ENCODE measurements at places on chromosomes 13 and 19.

DNA sequence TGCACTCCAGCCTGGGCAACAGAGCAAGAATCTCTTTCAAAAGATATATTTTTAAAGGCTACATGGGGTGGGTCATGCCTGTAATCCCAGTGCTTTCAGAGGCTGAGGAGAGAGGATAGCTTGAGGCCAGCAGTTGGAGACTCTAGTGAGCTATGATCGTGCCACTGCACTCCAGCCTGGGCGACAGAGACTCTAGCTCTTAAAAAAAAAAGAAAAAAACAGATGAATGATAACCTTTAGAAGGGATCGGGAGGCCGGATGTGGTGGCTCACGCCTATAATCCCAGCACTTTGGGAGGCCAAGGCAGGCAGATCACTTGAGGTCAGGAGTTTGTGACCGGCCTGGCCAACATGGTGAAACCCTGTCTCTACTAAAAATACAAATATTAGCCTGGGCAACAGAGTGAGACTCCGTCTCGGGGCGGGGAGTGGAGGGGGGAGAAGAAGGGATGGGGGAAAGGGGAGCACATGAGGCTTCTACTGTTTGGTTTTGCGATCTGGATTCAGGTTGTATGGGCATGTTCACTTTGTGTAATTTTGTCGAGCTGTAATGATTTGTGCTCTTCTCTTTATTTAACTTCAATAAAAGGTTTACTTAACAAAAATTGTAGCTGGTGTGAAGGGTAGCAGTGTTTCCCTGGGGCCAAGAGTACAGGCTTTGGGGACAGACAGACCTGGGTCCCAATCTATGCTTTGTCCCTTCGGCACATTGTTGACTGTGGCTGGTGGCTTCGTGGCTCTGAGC, 1.1 kb upstream of the PSMC4 start:
- no peak for DNase-seq

DNA sequence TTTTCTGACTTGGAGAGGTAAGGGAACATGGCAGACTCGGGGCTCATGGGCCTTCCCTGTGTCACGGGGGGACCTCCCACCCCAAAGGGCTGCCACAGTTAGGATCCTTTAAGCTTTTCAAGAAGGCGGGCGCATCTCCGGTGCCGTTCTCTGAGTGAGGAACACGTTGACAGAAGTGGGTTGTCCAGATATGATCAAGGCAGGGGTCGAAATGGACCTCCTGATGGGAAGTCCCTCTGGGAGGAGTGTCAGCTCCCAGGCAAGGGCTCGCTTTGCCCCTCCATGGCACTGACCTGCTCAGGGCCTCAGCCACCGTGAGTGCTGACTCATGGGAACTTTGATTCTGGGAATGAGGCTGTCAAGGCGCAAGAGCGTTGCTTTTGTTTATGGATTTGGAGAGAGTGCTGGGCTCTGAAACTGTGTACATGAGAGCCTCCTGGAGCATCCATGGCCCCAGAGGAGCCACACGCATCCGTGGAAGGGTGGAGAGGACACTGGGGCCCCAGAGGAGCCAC, 6.5 kb upstream of the TEX29 start:
- DNase-seq, result no peak

GRCh38 chr19:19034204-19034624, 811 bp downstream of the ARMC6 start:
- peak; percentile 87 for DNase-seq

DNA sequence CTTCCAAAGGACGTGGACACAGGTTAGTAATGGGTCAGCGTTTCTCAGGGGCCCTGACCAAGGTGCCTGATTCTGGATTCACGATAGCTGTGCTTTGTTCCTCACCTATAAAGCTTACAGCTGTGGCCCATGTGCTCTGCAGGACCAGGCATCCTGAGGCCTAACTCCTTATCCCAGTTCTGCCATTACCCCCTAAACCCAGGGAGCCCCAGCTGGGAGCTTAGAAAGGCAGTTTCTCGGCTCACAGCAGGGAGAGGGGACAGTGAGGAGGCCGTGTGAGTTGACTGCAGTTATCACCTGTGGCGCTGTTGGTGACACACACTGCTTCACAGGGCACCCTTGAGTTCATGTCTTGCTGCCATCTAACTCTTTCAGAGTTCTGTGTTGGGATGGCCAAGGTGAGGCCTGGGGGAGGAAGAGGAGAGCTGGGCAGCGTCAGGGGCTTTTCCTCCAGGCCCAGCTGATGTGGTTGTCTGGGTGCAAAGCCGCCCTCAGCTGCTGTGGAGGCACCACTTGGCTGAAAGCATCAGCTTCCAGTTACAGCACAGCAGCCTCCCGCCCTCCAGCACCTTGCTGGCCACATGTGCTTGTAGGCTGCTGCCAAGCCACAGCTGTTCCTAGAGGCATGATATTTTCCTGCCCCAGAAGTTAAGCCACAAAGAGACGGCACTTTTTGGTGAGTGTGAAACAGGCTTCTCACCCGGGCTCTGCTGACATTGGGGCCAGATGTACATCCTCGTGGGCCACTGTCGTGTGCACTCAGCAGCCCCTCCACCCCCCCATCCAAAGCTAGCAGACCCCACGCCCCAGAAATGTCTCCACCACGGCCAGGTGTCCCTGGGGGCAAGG, 99.6 kb upstream of the MCF2L start:
- no peak for DNase-seq

DNA sequence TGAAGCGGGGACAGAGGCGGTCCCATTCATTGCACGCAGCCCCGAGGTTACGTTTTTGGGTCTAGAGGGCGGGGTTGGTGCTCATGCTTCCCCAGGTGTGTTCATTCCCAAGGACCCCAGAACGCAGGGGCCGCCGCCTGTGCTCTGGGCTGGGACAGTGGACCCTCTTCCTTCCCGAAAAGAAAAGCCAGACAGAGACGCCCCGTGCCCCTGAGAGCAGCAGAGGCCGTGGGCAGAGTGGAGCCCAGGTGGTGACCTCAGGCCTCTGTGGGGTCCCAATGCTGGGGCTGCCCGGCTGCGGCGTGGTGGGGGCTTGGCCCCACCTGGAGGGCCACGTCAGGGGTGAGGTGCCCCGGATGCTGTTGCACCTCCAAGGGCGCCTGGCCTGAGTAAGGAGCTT, 15.4 kb downstream of the SGTA start:
- DNase-seq, result no peak

GRCh38 chr13:110932588-110932987, 17.7 kb upstream of the ANKRD10 start:
- no peak for DNase-seq

DNA sequence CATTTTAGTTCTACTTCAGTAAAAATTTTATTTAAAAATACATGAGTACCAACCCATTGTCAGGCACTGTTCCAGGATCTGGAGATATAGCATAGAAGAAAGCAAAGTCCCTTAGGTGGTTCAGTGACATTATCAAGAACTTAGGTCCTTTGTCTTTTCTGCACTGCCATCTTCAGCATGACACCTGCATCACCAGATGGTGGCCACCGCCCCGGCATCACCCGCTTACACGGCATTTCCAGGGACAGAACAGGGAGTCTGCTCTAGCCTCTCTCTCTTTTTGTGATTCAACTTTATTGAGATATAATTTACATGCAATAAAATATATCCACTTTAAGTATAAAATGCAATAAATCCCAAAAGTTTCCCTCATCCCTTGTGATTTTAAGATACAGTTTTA, 23.5 kb downstream of the DYRK1B start:
- peak; percentile 35 for DNase-seq

DNA sequence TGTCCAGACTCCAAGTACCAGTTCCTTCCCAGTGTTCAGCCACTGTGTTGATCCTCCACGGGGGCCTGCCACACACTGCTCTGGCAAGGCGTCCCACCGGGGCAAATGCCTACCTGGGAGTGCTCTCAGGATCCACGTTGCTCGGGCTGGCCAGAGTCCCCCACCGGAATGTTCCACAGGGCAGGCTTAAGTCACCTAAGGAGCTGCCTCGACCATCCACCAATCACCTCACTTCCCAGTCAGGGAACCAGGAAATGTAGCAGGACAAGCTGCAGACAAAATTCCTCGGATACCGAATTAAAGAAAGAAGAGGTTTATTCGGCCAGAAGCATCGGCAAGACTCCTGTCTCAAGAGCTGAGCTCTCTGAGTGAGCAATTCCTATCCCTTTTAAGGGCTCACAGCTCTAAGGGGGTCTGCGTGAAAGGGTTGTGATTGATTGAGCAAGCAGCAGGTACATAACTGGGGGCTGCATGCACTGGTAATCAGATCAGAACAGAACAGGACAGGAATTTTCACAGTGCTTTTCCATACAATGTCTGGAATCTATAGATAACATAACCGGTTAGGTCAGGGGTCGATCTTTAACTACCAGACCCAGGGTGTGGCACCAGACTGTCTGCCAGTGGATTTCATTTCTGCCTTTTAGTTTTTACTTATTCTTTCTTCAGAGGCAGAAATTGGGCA, 56.9 kb upstream of the EDNRB start:
- no peak for DNase-seq

GRCh38 chr13:59898066-59898465, 265.7 kb downstream of the DIAPH3 start:
- DNase-seq, result no peak

DNA sequence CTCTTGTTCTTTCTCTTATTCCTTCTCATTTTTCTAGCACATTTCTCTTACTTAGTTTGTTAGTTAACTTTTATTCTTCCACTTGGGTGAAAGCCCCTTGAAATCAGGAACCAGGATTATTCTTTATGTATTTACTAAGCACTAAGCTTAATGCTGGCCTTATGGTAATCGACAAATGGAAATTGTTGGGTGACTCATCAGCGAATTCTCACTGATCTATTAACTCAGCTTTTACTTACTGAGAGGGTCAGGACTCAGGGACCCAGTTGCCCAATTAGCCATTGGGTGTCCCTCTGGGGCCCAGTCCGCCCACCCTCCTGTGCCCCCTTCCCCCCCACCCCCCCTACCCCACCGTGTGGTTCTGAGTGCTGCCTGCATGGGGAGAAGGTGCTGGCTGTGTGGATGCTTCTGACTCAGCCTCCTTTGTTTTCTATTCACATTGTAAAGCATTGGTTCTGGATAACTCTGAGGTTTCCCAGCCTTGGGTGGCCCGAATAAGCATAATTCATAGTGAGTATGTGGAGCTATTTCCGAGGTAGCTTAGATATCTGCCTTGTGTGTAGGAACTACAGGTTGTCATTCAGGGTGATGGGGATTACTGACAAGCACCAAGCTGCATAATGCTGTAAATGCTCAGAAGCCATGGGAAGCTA, 240.9 kb downstream of the FGF9 start:
- peak; percentile 8 for DNase-seq
